ENCODE measurements at places on chromosomes 11 and 22. TPM values are rescaled to one million over a fixed set of nuclear protein-coding genes. Genes with fewer than 3 reads are reported as not detected.

Gene HBE1
- not detected for total RNA-seq

Gene KRTAP5-8
- total RNA-seq: not detected

Gene LRP4
- total RNA-seq: 21.9 TPM

Gene NDUFV1
- 768 TPM for total RNA-seq

Gene E2F8
- 5.8 TPM for total RNA-seq

Gene DEUP1
- not detected for total RNA-seq

Gene F2
- total RNA-seq: not detected

Gene DLG2
- total RNA-seq: 5.7 TPM

Gene INPP5J
- total RNA-seq: 15.7 TPM

Gene DCDC1
- not detected for total RNA-seq

Gene AQP11
- 0.87 TPM for total RNA-seq

Gene MMP12
- total RNA-seq: not detected

Gene IL17REL
- total RNA-seq: not detected

Gene PNPLA5
- not detected for total RNA-seq

Gene PIWIL4
- total RNA-seq: 0.92 TPM

Gene RIC3
- 14.1 TPM for total RNA-seq

Gene PHETA2
- 2.7 TPM for total RNA-seq

Gene ART5
- 4.6 TPM for total RNA-seq

Gene CLDN5
- 25.5 TPM for total RNA-seq

- DNase-seq: no peak
These were observed 875 bp downstream of the TCP11L1 start for GRCh38 chr11:33040033-33040861.

- no peak for DNase-seq
These were observed 48.4 kb upstream of the MUC15 start for GRCh38 chr11:26620282-26621045.

- DNase-seq: peak; percentile 66
These were observed 1.3 kb downstream of the TP53I11 start for GRCh38 chr11:44949160-44950030.

DNA sequence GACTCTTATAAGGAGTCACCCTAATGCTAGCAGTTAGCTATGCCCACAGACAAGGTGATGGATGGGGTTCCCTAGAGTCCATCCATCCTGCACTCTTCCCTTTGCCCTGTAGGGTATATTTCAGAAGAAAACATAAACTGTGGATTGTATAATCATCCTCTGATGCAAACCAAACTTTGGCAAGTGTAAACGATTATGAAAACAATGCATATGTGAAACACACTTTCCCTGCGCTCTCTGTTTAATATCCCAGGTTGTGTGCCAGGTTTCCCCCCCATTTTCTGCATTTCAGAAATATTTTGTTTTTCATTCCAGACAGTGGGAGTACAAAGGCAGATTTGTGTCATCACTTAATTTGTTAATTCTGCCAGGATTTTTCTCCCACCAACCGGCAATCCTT, 110.0 kb downstream of the LDLRAD3 start:
- no peak for DNase-seq

GRCh38 chr11:97786961-97787360, 1233.8 kb upstream of the CNTN5 start:
- DNase-seq: no peak

- peak; percentile 74 for DNase-seq
These were observed 21.7 kb upstream of the HSPA8 start for GRCh38 chr11:123083623-123084029.

DNA sequence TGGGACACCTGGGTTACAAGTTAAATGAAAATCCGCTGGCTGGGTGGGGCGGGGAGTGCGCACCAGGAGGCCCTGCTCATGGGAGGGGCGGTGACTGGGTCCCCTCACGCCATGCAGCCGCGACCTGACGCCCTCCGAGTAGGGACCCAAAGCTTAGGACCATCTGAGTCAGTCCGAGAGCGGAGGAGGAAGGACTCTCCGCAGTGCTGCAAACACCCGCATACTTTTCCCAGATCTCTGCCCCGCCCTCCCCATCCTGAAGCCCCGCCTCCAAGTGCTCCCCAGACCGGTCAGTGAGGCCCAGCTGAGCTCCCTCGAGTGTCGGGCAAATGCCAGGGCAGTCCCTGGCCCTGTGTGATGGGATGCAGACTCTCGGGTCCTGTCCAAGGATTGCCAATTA, 6.6 kb upstream of the FLI1 start:
- peak; percentile 65 for DNase-seq

- no peak for DNase-seq
These were observed 143.6 kb upstream of the TRPC6 start for GRCh38 chr11:101727451-101727850.

DNA sequence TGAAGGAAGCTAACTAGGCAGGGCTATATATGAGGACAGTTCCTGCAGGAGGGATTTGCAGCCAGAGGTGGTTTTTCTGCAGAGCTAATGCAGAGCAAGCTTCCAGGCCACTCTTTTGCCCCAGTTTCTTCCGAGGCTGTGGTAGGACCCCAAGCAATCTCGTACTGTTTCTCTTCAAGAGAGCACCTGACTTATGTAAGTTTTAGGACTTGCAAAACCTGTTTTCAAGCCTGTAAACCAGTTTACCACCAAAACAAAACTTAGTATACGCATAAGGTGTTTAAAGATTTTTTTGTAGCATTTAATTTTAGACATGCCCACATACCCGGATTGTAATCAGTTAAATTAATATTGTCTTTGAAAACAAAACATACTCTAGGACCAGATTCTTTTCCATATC, 7.7 kb upstream of the APLP2 start:
- DNase-seq: no peak

- DNase-seq: peak; percentile 64
These were observed 87.0 kb downstream of the CSNK2A3 start for GRCh38 chr11:11265994-11266606.

DNA sequence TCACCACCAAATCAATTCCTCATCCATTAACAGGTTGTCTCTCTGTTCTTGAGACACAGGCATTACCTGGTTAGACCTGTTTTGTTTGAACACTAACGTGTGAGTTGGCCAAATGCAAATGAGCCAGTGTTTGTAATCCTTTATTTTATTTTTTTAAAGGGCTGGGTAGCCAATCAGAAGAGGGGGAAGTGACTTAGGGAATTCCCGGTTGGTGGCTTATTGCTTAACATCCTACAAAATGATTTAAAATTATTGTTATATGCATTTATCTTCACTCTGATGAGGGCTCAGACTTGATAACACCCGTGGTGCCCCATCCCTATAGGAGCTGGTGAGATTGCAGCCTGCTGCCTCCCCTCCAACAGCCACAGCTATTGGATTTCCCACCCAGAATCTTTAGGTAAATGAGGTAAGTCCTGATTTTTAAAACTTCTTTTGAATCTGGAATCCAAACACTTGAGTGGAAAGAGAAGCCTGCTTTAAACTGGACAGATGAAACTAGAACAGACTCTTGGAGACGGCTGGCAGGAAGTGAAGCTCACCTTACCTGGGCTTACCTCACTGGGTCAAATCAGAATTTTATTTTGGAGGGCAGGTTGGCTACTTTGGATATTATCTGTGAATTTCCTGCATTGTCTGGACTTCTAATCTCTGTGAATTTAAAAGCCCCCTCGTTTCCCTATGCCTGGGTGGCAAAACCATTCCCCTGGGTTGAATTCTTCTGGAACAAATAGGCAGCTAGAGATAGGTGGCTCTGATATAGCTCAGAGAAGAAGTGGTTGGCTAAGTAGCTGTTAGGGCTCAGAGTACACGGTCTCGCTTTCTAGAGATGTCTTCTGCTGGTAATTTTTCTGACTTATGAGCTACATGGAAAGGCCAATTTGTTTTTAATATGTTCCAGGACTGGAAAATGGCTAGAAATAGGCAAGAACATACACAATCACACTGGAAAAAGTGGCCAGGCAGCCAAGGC, at the start of gene EHF:
TSS of gene EHF (plus strand) at position 274 of the 973 bp plus-strand sequence. CDS start 21,538 bp downstream, outside the sequence.
- DNase-seq: no peak

DNA sequence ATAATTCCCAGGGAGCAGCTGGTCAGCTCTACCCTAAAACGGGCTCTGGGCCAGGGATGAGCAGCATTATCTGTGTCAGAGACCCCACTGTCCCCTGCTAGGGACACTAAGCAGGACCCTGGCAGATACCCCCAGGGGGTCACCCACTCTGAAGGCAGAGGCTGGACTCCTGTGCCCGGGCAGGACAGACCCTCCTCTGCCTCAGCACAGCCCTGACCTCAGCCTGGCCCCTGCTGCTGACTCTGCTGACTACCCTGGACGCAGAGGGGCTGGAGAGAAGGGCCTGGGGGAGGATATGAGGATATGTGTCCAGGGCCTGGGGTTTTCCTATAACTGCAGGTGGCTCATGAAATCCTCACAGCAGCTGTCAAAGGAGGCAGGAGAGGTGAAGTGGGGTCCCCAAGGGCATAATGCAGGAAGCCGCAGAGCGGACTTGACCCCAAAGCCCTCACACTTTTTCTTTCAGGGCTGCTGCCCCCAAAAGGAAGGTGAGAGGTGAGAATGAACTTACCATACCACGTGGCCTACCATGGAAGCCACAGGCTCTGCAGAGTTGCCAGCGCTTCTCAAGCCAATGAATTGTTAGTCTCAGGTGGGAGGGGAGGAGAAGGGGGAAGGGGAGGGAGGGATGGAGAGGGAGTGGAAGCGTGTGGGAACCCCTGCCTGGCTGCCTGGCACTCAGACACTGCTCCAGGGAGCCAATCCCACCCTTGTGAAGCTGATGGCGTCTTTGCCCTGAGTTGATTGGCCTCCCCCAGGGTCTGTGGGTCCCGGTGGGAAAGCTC, 76.7 kb upstream of the WNT11 start:
- DNase-seq: no peak

DNA sequence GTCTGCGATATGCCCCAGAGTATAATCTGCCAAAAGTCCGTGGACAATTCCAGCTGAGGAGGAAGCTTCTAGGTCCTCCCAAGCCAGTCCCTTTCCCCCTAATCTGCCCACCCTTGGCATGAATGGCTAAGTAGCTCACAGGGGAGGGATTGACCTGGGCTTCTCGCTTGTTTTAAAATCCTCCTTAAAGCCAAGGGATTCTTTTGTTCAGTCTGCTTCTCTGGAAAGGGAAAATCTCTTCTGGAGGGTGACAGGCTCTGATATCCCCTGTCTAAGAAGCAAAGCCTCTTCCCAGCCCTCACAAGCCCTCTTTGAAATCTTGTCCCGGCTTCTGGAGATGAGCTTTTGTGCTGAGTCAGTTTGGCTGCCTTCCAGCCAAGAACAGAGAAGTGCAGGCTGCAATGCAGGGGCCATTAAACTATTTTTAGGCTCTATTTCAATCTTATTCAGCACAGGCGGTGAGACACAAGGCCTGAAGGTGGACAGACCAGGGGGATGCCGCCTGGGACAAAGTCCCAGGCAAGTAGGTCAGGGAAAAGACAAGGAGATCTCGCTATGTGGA, 23.9 kb downstream of the NEFH start:
- peak; percentile 43 for DNase-seq

DNA sequence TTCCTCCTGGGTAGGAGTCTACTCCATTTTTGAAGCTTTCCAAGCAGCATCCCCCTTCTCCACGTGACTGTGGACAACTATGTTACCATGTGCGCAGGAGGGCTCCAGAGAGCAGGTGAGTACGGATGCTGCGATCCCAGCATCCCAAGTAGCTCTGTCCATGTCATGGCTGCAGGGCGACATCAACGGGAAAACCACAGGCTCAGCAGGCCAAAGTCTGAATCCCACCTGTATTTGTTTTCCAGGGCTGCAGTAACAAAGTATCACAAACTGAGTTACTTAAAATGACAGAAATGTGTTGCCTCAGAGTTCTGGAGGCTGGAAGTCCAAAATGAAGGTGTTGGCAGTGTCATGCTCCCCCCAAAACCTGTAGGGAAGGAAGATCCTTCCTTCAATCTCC, 40.3 kb downstream of the MCHR1 start:
- DNase-seq: no peak

GRCh38 chr22:24107661-24108060, 73.6 kb upstream of the SUSD2 start:
- DNase-seq: peak; percentile 93

- no peak for DNase-seq
These were observed 8.2 kb downstream of the CBX7 start for GRCh38 chr22:39144101-39144767.

- no peak for DNase-seq
These were observed 1.2 kb upstream of the TCIRG1 start for GRCh38 chr11:68037411-68038225.

DNA sequence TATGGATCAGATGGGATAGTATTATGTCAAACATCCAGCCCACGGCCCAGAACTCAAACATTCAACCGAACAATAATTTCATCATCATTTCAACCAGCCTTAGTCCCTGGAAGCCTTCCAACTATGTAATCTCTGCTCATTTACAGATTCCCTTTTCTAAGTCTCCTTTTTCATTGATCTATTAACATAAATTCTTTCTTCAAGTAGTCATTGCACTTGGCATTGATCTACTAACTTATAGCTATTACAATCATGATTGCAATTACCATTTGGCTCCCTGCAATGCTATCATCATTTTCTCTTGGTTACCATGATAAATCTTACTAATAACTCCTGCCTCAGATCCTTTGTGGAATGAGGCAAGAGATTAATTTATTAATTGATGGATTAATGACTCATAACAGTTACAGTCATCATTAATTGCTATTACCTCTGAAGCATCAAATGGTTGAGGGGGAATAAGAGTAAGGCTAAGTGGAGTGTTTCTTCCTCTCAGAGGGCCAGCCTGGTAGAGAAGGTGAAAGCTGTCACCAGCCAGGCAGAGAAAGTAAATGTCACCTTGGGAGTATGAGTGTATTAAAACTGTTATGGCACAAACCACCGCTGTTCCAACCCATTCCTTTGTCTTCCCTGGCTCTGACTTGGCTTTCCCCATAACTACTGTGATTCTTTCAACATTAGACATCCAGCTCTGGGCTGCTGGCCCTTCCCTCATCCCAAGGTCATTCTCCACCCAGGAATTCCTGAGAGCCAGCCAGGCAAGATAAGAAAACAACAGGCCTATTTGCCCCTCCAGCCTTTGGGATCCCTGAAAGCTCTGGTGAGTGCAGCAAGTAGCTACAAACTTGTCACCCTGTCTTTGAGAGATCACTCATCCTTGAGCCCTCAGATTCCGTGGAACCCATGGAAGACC, 174.7 kb downstream of the RRAS2 start:
- no peak for DNase-seq

- DNase-seq: no peak
These were observed 899 bp upstream of the KLHDC7B start for GRCh38 chr22:50544746-50545253.

- peak; percentile 91 for DNase-seq
These were observed 57.4 kb downstream of the CLMP start for GRCh38 chr11:123137431-123138224.

GRCh38 chr11:100397401-100397800, 289.7 kb upstream of the ARHGAP42 start:
- no peak for DNase-seq

- no peak for DNase-seq
These were observed 224.8 kb upstream of the RAG2 start for GRCh38 chr11:36822829-36823228.

GRCh38 chr11:13145461-13145860, 132.1 kb upstream of the BMAL1 start:
- DNase-seq: no peak

DNA sequence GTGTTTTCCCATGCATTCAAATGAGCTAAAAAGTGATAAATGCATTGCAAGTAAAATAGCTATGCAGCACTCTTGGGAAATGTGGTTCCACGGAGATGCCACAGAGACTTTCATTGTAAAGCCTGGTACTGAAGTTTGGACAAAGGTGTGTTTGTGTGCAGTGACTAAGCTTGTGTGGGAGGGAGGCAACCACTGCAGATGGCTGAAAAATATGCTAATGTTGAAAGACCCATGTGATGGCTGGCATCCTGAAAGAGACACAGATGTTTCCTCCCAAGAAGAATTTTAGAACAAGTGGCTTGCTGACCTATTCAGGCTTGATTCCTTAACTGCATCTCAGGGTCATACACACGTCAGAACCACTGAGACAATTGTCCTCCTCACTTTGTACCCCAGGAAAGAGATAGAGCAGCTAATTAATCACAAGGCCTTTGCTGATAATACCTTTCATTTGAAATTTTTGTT, 73.8 kb downstream of the FAM76B start:
- no peak for DNase-seq

All from left ventricle myocardium superior (tissue), 1 donor.